ENCODE measurements at places on chromosomes 1 and 21.

DNA sequence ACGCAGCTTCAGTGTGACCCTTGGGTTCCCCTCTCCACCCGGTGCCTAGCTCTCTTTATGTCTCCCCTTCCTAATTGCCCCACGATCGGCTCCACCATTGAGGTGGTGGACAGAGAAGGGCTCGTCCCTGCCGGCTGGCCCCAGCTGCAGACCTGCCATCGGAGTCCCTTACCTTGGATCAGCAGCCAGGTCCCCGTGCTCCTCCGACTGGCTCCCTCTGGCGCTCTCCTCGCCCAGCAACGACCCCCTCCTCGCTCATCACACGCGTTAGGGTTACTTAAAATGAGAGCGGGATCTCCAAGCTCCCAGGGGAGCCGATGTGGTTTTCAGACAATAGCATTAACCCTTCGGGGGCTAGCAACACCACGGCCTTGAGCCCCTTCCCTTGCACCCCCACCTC, 8.1 kb upstream of the ETV3L start:
- DNase-seq = no peak

DNA sequence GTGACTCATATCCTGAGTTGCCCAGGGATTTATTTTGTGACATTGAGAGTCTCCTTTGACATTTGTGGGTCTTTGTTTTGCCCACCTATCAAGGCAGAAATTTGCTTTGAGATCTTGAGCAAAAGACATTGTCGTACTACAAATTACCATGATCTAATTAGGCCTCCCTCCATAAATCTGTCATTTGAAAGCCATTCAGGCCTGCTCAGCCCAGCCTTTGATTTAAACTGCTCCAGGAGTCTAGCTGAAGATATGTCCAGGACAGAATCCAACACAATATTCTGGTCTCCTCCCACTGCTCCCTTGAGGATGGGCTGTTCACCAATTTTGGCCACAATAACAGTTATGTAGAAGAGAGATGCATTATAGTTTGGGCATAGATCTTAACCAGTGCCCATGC, 86.7 kb downstream of the PROX1 start:
- no peak for DNase-seq

GRCh38 chr1:41514381-41514780, 29.9 kb upstream of the EDN2 start:
- DNase-seq = no peak

- no peak for DNase-seq
These were observed 31.6 kb downstream of the TEX35 start for GRCh38 chr1:178544531-178544930.

DNA sequence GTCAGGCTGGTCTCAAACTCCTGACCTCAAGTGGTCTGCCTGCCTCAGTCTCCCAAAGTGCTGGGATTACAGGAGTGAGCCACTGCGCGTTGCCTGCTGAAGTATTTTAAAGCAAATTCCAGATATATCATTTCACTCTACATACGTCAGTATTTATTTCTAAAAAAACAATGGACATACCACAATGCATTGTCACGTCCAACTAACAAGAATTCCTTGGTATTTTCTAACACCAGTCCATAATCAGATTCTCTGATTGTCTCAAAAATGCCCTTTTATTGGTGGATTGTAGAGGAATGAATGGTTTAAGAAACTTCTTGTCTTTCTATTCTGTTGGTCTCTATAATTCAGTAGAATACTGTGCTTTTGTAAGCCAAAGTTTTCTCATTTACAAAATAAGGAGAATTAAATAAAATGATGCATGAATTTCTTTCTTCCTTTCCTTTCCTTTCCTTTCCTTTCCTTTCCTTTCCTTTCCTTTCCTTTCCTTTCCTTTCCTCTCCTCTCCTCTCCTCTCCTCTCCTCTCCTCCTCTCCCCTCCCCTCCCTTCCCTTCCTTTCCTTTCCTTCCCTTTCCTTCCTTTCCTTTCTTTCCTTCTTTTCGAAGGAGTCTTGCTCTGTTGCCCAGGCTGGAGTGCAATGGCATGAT, 55.8 kb downstream of the VPS13D start:
- DNase-seq = no peak

DNA sequence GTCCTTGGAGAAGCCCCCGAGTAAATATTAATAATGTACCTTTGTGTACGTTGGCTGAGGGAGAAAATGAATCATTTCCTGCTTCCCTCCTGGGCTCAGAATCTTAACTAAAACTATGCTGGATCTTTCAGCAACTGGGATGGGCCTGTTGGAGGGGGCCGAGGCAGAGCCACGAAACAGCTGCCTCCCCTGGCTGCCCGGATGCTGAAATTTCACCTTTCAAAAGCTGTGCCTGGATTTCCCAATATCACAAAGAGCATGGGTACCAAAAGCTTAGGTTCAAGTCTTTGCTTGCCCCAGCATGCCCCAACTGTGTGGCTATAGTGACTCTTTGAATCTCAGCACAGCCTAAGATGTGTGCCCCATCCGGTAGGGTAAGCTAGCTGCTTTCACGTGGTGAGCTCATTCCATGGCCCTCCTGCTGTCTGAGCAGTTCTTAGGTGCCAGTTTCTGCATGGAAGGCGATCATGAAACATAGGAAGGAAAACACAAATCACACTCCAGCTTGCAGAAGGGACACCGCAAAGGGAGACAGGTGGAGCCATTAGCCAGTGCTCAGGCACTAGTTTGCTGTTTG, 473.5 kb downstream of the PTPRU start:
- no peak for DNase-seq

DNA sequence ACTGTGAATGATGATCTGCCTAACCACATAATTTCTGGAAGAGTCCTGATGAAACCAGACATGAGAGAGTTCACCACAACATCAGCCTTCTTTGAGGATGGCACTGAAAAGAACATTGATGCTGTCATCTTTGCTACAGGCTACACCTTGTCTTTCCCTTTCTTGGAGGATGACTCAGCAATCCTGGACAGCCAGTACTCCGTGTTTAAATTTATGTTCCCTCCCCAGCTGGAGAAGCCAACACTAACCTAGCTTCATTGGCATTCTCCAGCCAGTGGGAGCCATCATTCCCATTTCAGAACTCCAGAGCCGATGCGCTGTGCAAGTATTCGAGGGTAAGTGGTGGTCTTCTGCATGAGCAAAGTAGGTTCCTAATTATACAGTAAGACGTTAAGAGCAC, 164.1 kb upstream of the POGK start:
- DNase-seq = no peak

DNA sequence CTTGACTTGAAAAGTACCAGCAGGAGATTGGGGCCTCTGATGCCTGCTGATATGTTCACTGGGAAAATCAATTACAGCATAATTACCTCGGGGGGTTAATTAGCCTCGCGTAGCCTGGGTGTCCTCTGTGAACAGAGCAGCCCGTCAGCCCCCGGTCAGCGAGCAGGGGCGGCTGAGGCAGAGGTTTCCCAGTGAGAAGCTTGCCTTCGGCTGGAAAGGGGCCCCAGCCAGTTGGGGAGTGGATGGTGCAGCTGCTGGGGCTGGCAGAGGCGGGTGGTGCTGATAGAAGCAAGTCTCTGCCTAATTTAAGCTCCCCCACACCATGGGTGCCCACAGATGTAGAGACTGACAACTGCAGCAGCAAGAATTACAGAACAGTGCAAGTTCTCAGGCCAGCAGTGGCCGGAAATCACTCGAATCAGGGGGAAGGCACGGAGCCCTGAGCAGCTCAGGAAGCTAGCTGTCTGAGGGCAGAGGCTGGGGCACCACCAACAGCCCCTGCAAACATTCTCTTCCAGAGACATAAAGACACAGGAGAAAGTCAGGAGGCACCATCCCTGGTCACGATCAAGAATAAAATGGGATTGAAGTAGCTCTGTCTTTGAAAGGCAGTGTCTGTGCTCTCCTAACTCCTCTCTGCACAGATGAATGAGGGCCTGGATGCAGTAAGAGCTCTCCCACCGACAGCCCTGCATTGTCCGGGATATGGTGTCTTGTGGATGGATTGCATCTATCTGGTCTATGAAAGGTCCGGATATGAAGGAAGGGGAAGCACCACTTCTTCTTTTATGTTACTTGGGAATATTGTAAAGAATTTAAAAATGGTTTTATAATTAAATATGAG, 166.5 kb upstream of the CD34 start:
- no peak for DNase-seq

GRCh38 chr1:213585959-213586586, 401.7 kb upstream of the PROX1 start:
- DNase-seq = no peak

DNA sequence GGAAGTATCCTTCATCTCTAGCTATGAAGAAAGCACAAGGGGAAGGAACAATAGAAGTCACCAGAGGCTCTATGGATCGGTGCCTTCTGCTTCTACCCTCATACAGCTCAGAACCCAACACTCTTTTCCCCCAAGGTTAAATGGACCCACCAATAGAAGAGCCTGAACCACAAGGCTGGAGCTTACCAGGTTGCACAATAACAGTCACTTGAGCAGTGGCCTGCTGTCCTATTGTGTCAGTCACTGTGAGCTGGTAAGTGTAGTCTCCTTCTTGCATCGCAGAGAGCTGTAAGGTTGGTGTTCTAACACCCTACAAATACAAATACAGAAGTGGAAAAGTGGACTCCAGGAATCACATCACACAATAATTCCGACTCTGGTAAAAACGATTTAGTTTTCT, 103.0 kb downstream of the KIAA0319L start:
- no peak for DNase-seq

- no peak for DNase-seq
These were observed 5.1 kb downstream of the IFNAR2 start for GRCh38 chr21:33234635-33235520.

GRCh38 chr1:53128401-53128800, 14.0 kb downstream of the SLC1A7 start:
- no peak for DNase-seq

DNA sequence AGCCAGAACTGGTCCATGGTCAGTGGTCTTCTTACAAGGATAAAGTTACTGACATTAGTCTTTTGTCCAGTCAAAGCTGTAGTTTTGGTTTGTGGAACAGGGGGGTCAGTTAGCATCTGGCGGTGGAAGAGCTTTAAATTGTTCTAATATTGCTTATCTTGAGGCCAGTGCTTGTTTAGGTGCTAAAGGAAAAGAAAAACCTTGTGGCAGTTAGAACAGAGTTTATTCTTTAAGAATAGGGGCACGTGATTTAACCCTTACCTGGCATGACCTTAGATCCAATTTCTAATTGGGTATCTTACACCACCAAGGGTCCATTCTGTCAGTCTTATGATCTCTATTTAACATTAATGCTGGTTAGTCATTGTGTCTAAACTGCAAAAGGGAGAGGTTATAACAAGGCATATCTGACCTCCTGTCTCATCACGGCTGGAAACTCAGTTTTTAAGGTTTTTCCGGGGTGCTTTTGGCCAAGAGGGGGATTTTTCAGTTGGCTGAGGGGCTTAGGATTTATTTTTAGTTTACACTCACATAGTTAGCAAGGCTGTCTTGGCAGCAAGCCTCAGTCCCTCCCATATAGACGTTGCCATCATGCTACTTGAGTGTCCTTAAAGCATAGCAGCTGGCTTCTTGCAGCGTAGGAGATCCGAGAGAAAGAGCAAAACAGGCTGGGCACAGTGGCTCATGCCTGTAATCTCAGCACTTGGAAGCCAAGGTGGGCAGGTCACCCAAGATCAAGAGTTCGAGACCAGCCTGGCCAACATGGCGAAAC, 60.1 kb upstream of the FAM89A start:
- DNase-seq = no peak

- no peak for DNase-seq
These were observed 744 bp upstream of the WDR26 start for GRCh38 chr1:224435318-224435763.

DNA sequence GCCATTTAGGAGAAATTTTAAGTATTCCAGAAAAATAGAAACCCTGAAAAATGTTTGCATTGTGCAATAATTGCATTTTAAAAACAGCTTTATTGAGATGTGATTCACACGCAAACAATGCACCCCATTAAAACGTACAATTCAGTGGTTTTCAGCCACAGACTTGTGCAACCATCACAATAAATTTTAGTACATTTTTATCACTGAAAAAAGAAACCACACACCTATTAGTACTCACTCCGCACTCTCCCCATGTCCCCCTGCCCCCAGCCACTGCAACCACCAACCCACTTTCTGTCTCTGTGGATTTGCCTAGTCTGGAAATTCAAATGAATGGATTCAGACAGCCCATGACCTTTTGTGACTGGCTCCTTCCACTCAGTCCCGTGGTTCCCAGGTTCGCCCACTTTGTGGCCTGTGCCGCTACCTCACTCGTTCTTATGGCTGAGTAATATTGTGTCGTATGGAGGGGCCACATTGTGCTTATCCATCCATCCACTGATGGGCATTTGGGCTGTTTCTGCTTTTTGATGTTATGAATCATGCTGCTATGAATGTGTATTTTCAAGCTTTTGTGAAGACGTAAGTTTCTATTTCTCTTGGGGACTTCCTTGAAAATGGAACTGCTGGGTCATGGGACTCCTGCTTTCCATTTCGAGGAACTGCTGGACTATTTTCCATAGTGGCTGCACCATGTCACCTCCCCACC, 147.7 kb upstream of the ARHGEF16 start:
- DNase-seq = no peak

DNA sequence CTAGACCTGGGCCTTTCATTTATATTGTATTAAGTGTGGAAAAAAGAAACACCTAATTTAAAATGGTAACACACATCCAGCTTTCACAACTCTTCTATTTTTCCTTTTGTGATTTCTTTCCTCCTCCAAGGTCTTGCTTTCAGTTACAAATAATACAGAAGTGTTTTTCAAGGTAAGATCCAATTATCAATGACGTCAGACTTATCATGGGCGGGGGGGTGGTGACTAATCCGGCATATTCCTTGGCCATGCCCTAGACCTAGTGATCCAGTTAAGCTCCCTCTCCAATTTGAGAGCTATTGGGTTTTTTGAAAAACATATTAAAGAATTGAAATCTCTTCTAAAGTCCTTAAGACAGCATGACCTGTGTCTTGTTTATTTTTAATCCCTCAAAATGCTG, 669.9 kb upstream of the NR5A2 start:
- no peak for DNase-seq

DNA sequence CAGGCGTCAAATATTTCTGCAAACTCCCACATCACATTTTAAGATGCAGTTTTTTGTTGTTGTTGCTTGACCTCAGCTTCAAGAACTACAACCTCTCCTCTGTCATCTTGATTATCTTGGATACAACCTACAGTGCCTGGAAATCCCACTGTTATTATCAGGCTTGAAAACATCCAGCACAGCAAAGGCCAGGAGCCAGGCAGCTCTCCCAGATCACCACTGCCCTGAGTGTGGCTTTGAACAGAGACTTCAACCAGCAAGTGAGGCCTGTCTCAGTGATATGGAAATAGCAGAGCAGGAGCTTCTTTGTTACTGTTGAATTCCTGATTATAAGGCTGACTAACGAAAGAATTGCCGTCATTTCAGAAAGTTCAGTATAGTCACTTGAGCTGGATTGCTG, 28.5 kb downstream of the CCDC190 start:
- DNase-seq = no peak

GRCh38 chr1:10841118-10841517, 44.7 kb upstream of the CASZ1 start:
- DNase-seq = no peak
